Activated gamma-delta T cell (primary cell): ENCODE measurements at places on chromosomes 7 and 10.

DNA sequence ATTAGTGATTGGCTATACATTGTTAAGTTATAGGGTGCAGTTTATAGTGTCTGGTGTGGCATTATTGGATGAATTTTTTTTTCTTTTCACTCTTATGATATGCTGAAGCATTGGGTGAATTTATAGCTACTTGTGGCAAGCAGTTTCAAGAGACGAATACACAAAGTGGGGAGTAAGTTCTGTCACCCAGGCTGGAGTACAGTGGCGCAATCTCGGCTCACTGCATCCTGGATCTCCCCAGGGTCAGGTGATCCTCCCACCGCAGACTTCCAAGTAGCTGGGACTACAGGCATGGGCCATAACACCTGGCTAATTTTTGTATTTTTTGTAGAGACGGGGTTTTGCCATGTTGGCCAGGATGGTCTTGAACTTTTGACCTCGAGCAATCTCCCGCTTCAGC, 6.3 kb upstream of the SIRT1 start:
- DNase-seq, result no peak

- DNase-seq, result no peak
Measured at GRCh38 chr10:25382029-25382810, 207.4 kb downstream of the GPR158 start.

DNA sequence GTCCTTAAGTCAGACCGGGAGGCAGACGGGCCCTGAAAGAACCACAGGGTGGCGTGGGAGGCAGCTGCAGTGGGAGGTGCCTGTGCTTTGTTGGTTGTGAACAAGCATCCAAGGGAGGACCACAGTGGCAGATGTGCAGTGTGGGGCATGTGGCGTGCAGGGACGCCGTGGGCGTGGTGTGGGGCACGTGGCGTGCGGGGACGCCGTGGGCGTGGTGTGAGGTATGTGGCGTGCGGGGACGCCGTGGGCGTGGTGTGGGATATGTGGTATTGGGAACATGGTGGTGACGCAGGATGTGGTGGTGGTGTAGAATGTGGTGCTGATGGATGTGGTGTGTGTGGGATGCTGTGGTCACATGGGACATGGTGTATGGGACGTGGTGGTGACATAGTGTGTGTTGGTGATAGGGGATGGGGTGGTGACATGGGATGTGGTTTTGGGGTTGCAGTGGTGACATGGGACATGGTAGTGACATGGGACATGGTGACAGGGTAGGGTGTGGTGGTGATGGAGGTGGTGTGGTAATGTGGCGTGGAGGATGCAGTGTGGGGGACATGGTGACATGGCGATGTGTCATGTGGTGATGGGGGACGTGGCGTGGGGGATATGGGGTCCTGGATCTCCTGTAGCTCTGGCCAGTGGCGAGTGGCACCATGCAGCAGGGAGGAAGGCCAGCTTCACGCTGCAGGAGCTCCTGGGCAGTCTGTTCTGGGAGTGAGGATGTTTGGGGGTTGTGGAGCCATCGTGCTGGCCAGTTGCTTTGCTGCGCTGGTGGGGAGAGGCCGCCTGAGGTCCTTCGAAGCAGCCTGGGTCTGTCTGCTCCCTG, 78.8 kb downstream of the INPP5A start:
- DNase-seq, result peak; percentile 47

DNA sequence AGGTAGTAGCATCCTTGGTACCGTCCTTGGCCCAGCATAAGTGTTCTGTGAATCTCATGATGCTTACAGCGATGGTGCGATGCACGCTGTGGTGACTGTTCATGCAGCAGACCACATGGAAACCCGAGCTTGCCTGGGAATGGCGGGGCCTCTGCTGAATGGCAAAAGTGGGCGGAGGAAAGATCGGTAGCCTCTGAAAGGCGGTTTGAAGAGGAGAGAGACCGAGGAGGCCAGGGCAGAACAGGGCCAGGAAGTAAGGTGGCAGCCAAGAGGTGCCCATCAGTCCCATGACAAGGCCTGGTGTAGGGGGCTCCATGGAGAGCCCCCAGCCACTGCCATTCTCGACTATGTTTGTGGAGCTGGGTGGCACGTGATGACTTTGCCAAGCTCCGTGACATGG, 33.2 kb upstream of the CNPY1 start:
- DNase-seq, result no peak

DNA sequence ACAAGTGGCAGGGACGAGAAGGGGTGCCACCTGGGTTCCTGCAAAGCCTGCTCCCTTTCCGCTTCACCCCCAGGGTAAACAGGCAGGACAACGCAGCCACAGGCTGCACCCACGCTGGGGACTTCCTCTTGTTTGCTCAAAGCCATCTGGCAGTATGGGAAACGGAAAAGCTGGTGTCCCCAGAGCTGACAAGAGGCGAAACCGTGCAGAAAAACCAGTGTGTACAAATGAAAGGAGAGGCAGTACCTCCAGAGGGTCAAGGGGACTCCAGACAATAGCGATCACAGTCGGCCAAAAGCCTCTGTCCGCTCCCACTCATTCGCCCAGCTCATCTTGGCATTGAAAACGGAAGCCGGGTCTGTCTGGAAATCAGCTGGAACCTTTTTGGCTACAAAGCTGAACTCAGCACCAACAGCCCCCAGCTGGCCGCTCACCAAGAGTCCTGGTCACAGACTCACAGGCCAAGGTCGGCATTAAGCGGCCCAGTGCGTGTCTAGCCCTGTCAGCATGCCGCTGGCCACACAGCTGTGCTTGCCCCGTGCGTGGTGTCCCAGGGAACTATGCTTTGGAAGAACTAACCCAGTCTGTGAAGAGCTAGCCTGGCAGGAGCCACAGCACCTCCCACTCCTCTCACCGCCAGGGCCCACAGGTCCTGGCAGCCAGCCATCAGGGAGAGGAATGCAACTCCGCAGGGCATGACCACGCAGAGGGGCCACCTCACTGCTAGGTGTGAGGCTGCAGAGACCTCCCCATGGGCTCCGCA, 10.4 kb downstream of the TNS3 start:
- no peak for DNase-seq

DNA sequence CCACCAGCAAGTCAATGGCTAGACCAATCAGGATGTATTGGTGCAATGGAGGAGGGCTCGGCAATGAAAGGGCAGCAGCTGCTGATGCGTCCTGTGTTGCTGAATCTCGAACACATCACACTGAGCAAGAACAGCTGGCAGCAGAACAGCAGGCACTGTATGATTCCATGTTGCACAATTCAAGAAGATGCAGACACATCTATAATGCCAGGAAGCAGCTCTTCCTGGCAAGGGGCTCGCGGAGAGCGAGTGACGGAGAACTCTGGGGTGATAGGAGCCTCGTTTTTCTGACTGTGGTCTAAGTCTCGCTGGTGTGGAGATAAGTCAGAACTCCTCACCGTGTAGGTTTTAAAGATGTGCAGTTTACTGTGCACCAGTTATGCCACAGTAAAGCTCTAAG, 24.8 kb upstream of the PFKP start:
- no peak for DNase-seq

GRCh38 chr7:22397981-22398380, 41.0 kb upstream of the RAPGEF5 start:
- DNase-seq, result no peak

DNA sequence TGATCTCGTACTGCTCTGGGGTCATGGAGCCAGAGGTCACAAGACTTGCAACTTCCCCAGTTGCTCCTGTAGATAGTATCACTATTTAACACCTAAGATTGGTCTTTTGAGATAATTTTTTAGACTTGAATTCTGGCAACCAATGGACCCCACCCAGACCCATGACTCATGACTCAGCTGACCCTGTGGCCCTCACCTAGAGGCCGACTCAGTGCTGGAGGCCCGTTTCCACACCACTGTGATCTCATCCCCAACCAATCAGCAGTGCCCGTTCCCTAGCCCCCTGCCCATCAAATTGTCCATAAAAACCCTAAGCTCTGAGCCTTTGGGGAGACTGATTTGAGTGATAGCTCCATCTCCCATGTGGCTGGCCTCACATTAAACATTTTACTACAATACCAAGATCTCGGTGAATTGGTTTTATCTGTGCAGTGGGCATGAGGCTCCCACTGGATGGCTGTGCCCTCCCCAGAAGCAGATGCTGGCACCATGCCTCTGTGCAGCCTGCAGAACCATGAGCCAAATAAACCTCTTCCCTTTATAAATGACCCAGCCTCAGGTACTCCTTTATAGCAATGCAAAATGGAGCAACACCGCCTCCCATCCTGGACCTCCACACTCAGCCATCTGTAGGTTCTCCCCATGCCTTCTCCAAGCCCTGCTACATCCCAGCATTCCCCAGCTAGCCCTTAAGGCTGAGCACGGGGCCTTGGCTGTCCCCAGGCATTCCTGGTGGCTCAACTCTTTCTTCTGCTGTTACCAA, 98.8 kb downstream of the PRKAG2 start:
- no peak for DNase-seq

- DNase-seq, result no peak
Measured at GRCh38 chr7:139594090-139594489, 70.6 kb downstream of the CLEC2L start.

DNA sequence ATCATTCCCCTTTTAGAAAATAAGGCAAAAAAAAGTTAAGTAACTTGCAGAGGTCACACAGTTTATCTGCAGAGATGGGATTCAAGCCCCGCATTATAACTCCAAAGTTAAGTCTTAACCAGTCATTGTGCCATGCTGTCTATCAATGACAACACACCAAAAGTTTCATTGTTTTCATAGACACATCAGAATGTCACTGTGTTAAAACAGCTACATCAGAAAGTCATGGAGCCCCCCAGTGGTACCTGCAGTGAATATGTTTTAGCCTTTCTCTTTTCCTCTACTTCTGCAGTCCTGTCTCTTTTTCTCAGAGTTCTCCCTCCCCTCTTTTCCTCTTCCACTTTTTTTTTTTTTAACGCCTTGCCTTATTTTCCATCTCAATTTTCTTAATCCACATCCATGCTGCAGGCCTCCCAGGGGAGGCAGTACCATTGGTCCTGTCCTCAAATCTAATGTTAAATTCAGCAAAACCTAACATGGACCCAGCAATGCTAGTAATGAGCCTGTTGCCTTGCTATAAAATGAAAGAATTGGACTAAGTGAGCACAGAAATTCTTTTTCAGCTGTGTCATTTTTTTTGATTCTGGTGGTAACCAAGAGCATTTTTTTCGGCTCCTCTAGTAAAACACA, 3.8 kb upstream of the NRCAM start:
- no peak for DNase-seq

GRCh38 chr7:135772639-135773222, 24.1 kb upstream of the FAM180A start:
- DNase-seq, result no peak

DNA sequence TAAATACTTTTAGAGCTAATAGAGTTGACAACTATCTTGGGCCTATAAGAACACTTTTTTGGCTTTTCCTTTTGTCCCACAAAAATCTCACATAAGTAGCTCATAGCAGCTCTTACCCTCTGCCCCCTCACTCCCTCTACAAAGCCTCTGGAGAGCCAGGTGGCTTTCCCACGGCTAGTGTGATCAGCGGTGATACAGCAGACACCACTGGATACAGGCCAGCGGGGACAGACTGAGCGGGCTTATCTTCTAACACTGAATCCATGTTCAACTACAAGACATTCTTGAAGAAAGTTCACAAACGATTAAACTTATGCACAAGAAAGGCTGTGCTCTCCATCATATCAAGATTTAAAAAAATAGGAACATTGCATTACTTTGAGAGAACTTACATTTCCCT, 377.2 kb downstream of the PARD3 start:
- DNase-seq, result no peak

GRCh38 chr10:25102147-25102822, 72.5 kb upstream of the GPR158 start:
- no peak for DNase-seq

GRCh38 chr7:128121711-128122530, 90.7 kb upstream of the LRRC4 start:
- no peak for DNase-seq

GRCh38 chr10:1440897-1441296, 296.4 kb downstream of the ADARB2 start:
- DNase-seq, result no peak

DNA sequence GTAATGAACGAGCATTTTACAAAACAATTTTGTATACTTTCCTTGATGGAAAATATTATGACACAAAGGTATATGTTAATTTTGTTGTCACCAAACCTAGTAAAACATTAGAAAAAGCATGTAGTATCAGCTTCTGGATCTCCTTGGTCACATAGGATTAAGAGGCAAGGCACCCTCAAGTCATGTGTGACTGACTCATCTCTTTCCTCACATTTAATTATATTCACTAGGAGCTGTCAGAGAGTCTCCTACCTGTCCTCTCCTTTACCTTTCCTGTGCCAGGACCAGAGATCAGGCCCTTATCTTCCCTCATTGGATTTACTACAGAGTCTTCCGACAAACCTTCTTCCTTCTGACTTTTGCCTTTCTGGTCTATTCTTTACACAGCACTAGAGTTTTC, 111.3 kb upstream of the RPA3 start:
- DNase-seq, result no peak

- DNase-seq, result no peak
Measured at GRCh38 chr10:127303105-127303504, 106.7 kb upstream of the INSYN2A start.

DNA sequence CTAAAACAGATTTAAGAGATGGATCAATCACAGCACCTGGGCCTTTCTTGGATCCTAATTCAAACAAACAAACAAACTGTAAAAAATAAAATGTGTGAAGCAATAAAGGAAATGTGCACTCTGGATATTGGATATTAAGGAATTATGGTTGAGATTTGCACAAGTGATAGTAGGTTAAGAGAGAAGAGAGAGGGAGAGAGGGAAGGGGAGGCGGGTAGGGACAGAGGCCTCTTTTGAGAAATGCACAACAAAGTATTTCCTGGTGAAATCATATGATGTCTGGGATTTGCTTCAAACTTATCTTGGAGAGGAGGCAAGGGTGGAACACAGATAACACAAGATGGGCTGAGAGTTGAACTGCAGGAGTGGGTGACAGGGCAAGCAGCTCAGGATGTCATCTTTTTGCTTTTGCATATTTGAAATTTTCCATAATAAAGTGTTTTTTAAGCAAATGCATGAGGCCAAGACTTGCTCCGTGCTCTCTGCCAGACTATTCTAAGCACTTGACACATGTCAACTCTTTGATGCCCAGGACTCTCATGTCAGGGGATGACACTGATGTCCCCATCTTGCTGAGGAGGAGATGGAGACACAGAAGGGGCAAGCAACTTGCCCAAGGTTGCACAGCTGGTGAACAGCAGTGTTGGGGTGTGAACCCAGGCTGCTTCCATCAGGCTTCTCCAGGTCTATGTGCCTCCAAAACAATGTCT, 9.1 kb upstream of the AEBP1 start:
- DNase-seq, result no peak

GRCh38 chr7:135748770-135749169, at the start of gene FAM180A:
FAM180A (minus strand) TSS chr7:135748813; CDS start chr7:135748580, 233 bp downstream.
- no peak for DNase-seq

- no peak for DNase-seq
Measured at GRCh38 chr7:111853201-111853990, 291.1 kb upstream of the IMMP2L start.
